Kidney (tissue), 22 donors: ENCODE measurements at places on chromosomes 13 and 19. TPM values are rescaled to one million over a fixed set of nuclear protein-coding genes. Genes with fewer than 3 reads are reported as not detected.

GRCh38 chr13:34344816-34345215, 526.9 kb downstream of the RFC3 start:
- no peak for DNase-seq

SLC10A2 gene
- total RNA-seq, result 0.19 TPM

- DNase-seq, result no peak
These were observed 23.4 kb upstream of the SLC7A10 start for GRCh38 chr19:33248954-33249613.

GRCh38 chr13:43357564-43357963, 334.2 kb downstream of the DNAJC15 start:
- peak; percentile 50 for DNase-seq

- DNase-seq, result peak; percentile 28
These were observed 2.0 kb upstream of the LILRB2 start for GRCh38 chr19:54282686-54283470.

- no peak for DNase-seq
These were observed 4.8 kb upstream of the C1QTNF9 start for GRCh38 chr13:24304620-24305019.
